ENCODE measurements at places on chromosomes 4 and X.

DNA sequence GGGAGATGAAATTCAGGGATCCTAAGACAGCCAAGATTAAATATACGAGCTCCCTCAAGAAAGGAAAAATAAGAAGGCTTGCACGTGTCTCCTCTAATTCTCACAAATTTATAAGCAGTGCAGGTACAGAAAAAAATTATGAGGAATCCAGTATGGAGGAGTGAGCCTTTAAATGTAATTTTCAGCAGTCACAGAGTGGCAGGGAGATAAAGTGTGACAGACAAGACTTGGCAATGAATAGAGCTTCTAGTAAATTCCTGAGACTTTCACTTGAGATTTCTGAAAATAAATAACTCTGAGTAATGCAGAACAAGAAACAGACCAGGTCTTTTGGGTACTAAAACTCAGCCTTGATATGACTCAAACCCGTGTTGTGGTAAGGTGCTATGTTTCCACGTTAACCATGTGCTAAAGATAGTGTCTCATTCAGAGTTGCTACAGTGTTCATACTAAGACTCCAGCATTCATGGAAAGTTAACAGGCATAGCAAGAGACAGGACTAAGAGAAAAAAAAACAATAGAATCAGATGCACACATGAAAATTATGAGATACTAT is 119.8 kb downstream of the SPOCK3 start:
- DNase-seq: no peak

- no peak for DNase-seq
Measured at GRCh38 chrX:44843318-44843702, 511 bp upstream of the DUSP21 start.

GRCh38 chrX:11426712-11427452 is 133.7 kb downstream of the AMELX start:
- DNase-seq: no peak

GRCh38 chr4:177386278-177386815 is 55.9 kb downstream of the AGA start:
- no peak for DNase-seq

GRCh38 chr4:86895692-86896488 is 3.7 kb upstream of the C4orf36 start:
- DNase-seq: no peak

GRCh38 chr4:17109126-17109525 is 210.7 kb upstream of the LDB2 start:
- DNase-seq: no peak

- DNase-seq: no peak
Measured at GRCh38 chrX:133544778-133545177, 129.5 kb upstream of the GPC4 start.

DNA sequence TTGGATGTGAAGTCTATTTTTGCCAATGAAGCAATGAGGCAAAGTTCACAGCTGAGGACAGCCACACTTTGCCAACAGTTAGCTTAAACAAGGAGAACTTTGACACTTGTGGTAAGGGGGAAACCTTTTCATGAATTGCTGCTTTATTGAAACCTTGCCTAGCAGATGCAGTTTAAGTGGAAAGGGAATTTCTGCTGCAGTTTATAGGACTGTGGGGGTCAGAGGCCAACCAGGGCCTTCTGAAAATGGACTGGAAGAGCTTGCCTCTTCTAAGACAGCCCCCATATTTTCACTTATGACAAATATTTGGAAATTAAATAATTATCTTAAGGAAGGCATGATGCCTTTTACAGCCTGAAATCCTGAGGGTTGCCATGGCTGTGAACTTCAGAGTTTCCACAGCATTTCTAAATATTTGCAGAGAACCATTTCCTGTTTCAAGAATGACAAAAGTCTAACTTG is 550.3 kb downstream of the RAB28 start:
- no peak for DNase-seq

DNA sequence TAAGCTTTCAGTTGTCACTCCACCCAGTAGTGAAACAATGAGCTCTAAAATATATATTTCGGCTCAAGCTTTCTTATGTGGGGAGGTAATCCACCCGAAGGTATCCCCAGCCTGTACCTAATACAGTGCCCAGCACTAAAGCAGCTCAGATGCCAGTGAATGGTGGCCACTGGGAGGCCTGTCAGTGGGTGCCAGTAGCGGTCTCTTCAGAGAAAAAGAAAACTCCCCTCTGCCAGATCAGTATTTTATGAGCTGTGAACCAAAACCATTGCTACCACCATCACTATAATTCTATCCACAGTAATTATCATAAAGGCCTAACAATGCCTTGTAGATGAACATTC is 835 bp upstream of the NFKB1 start:
- DNase-seq: no peak

- no peak for DNase-seq
Measured at GRCh38 chr4:163665521-163666331, 171.2 kb downstream of the TMA16 start.

DNA sequence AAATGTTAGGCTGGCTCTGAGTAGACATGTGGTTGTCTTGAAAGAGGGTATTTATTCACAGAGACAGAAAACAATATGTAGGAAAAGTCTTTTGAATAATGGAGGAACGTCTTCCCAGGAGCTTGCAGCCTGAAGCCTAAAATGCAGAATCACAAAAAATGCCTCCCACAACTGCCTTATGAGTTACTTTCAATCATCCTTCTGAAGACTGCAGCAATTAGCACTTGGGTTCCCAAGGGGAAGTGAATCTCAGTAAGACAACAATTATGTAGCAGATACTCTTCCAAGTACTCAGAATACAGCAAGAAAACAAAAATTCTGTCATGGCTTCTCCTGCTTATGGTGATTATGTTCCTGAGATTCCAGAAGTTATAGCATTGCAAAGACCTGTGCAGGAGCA is 166.6 kb upstream of the TBL1X start:
- DNase-seq: no peak

- DNase-seq: no peak
Measured at GRCh38 chr4:145438298-145438697, 43.4 kb upstream of the SMAD1 start.

DNA sequence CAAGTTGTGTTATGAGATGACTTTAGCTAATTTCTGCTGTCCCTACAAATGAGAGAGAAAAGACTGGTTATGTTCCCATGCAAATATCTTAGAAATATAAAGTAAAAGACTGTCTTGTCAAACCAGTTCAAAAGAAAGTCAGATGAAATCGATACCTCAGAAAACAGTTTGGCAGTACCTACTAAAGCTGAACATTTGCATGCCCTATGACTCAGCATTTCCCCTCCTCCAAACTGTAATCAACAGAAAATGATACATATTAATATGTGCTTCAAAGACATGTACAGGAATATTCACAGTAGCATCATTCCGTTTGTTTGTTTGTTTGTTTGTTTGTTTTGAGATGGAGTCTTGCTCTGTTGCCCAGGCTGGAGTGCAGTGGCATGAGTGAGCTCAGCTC is 90.3 kb downstream of the ARX start:
- DNase-seq: no peak

- DNase-seq: no peak
Measured at GRCh38 chr4:85994576-85994975, 365.3 kb downstream of the MAPK10 start.

- DNase-seq: no peak
Measured at GRCh38 chrX:69226459-69227158, 61.4 kb upstream of the PJA1 start.

- DNase-seq: no peak
Measured at GRCh38 chrX:114797494-114797893, 213.6 kb downstream of the HTR2C start.

GRCh38 chrX:8374041-8374825 is 90.4 kb upstream of the VCX3B start:
- no peak for DNase-seq

GRCh38 chrX:119614776-119615175 is 8.6 kb upstream of the NKRF start:
- DNase-seq: no peak

DNA sequence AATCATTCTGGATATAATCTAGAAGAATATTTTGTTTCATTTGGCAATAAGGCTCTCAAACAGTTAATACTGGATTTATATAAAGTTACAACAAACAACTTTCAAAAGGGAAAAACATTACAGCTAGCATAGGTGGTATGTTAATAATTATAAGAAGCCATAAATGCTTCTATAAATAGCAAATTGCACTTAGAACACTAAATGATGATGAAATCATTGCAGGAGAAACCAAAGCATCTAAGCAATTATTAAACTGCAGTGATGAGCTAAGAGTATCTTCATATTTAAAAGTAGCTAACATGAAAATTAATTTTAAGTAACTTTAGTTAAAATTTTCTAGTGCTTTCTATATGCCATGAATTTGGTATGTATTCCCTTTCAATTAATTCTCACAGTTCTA is 189.5 kb downstream of the CENPC start:
- DNase-seq: no peak

DNA sequence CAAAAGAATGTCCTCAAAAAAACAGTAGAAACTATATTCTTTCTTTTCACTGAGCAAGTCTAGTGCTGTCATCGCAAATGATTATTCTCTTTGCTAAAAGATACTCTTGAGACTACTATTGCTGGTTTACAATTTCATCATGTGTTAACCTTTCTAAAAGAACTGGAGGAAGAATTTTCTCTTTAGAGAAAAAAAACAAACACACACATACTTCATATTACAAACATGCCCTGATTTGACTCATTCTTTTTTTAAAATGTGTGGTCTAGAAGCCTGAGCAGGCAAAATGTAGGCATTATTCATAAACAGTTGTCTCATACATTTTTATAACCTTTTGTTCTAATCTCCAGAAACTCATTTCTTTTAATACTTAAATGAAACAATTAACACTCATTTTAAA is 60.6 kb upstream of the FAT4 start:
- no peak for DNase-seq

- DNase-seq: no peak
Measured at GRCh38 chr4:4289597-4289940, 385 bp downstream of the LYAR start.

GRCh38 chr4:105386012-105386411 is 87.8 kb downstream of the PPA2 start:
- no peak for DNase-seq

GRCh38 chrX:129545408-129545807 is 5.3 kb downstream of the OCRL start:
- DNase-seq: no peak

- no peak for DNase-seq
Measured at GRCh38 chr4:22462688-22463087, 53.2 kb downstream of the ADGRA3 start.

- no peak for DNase-seq
Measured at GRCh38 chr4:86935566-86935852, 698 bp downstream of the AFF1 start.

DNA sequence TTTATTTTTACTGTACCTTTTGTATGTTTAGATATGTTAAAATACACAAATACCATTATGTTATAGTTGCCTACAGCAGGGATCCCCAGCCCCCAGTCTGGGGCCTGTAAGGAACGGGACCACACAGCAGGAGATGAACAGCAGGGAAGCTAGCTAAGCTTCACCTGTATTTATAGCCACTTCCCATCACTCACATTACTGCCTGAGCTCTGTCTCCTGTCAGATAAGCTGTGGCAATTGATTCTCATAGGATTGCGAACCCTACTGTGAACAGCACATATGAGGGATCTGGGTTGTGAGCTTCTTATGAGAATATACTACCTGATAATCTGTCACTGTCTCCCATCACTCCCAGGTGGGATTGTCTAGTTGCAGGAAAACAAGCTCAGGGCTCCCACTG is 73.9 kb downstream of the BMPR1B start:
- no peak for DNase-seq

DNA sequence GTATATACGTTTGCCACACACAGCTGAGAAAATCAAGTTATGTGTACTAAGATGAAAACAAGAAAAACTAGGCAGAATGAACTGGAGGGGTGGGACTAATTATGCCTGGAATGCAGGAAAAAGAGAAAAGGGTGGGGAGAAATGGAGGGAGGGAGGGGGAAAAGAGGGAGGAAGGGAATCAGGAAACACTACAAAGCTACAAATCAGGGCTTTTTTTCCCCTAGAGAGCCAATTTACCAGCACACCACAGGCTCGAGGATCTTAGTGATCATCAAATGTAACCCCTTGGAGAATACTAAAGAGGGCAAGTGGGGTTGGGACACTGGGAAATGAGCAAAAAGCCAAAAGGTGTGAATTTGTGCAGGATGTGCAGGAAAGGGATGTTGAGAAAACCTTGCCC is 451.9 kb downstream of the SMARCA1 start:
- no peak for DNase-seq

DNA sequence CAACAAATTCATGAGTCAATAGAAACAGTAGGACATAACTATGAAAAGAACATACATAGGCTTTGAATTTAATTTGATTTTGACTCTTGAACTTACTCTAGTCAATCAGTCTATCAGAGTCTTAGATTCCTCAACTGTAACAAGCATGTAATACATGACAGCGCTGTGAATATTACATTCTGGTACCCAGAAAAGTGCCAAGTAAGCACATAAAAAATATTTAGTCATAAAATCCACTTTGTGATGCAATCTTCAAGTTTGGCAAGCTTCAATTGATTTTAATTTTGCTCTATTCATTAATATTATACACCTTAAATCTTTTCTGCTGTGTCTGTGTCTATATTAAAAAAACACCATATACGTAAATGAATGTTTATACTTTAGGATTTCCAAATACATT is 483.3 kb downstream of the PRR32 start:
- no peak for DNase-seq

- DNase-seq: no peak
Measured at GRCh38 chrX:18149454-18149853, 71.2 kb downstream of the BEND2 start.

- no peak for DNase-seq
Measured at GRCh38 chr4:67549123-67549522, 3.8 kb upstream of the CENPC start.

- DNase-seq: no peak
Measured at GRCh38 chr4:117491516-117491915, 406.1 kb upstream of the TRAM1L1 start.

DNA sequence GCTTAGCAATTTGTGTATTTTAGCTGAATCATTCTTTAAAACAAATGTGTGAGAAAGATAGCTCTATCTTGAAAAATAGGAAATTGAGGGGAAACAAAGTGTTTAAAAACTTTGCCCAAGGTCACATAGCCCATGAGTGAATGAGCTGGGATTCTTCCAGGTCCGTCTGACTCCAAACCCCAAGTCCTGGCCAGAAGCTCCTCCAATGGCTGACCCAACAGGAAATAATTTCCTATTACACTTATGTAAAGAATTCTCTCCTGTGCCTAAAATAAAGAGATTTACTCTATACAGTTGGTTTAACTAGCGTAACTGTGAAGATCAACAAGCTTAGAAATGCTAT is 287.6 kb downstream of the ARHGAP24 start:
- DNase-seq: no peak

DNA sequence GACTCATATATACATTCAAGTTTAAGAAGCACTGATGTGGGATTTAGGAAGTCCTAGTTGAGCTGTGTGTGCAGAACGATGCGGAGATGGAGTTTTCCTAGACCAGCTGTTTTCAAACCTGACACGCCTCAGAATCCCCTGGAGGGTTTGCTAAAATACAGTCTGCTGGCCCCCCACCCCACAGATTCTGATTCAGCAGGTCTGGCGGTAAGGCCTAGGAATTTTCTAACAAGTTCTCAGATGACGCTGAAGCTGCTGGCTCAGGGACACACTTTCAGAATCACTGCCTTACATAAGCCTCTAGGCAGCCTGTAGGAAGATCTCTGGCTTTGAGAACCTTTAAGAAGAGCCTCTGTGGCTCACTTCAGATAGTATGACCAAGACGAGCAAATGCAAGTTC is 73.1 kb downstream of the PHEX start:
- no peak for DNase-seq

Data from stimulated activated CD8-positive, alpha-beta memory T cell treated with anti-CD3 and anti-CD28 coated beads, Interleukin-7, amount 100 ng/mL, for 1 hour (primary cell).